Naive thymus-derived CD8-positive, alpha-beta T cell (primary cell): ENCODE measurements at places on chromosomes 12 and 14.

DNA sequence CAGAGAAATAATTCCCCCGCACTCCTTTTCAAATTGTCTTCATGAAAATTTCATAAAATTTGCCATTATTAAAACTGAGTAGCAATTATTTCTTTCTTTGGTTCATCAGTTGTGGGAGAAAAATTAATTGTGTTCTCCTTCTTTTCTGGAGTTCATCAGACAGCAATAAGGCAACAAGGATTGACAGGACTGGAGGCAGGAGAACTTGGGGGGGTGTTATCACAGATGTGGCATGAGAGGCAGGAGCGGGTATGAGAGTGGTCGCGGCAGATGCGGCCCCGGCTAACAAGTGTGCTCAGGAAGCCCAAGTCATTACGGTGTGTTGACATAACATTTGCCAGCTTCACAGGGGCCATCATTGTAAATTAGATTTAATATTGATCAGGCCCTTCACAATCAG lies 306.6 kb upstream of the TMPO start:
- DNase-seq: no peak

GRCh38 chr12:12070674-12071656 lies at the start of gene BCL2L14:
Gene BCL2L14, plus strand, starts transcription at chr12:12070939. Its CDS starts 8,367 bp downstream, at chr12:12079306.
- no peak for DNase-seq

DNA sequence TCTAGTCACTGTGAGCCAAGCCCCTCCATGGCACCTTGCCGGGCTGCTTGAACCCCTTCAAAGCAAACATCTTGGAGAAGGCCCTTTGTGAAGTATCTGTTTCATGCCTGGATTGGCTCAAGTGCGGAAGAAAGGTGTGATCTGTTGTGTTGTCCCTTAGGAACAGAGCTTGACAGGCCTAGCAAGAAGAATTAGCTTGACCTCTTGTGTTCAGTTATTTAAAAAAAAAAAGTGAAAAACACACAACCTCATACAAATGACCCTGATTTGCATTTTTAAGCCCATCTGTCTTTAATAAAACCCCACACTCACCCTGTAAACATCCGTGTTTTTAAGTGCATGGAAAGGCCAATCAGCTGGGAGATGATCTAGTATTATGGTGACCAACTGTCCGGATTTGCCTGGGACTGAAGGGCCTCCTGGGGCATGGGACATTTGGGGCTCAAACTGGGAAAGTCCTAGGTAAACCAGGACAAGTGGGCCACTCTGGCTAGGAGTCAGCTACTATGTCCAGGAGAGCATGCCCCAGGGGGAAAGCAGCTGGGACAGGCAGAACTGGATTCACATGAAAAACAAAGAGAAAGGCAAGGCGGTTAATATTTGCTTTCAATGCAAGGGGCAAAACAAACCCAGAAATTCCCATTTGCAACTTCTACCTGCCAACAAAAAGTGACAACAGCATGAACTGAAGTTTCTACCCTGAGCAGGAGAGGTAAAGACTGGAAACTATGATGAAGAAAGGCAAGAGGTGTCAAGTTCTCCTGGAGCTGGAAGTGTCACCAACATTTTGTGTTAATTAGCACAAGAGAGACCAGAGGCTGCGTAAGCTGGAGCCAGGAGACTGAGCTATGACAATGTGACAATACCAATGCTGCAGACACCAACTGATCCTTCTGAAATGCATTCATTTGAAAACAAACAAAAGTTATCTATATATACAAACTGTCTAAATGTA lies 78.6 kb downstream of the CLMN start:
- DNase-seq: no peak

GRCh38 chr14:35414365-35414764 lies 9.8 kb upstream of the NFKBIA start:
- DNase-seq: no peak

DNA sequence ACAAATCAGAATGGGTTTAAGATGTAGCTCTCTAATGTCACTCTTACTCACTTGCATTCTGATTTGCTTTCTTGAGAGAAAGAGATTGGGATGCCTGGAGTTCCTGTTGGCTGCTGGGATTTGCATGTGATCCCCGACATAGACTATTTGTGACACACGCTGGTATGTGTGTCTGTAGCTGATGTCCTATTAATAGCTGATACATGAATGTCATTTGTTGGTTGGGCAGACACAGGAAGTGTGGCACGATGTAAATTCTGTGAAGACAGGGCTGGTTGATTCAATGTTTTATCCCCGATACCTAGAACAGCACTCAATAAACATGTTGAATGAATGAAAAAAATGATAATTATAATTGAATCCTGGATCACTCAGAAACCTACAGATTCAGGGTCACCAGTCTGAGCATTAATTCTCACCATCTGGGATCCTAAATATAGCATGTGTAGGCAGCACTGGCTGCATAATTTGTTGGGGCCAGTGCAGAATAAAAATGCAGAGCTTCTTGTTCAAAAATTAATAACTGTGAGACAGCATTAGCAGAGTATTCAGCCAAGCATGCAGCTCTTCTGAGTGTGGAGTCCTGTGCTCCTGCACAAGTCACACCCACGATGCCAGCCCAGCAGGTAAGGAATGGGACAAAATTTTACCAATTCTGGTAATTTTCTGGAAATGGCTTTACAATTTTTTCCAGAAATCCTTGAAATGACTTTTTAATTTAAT lies 35.5 kb upstream of the SOCS2 start:
- no peak for DNase-seq

DNA sequence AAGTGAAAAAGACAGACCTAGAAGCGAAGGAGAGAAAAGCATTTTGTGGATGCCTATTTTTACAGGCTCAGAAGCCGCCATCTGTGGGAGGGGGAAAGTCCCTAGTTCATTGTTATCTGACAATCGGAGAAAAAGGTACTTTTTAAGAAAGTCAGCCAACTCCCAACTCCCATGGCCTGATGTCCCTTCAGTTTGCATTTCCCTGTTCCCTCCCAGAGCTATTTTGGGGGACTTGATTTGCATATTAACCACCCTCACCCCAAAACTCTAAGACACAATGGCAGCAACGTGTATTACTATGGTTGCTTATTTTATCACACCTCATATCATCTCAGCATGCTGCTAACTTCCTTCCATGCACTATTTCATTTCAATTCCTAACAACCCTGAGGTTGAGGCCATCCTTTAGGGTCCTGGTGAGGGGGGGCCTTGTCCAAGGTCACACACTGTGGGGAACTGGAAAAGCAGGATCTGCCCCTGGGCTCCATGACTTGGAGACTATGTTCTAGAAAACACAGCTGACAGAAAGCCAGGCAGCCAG lies 18.7 kb downstream of the HVCN1 start:
- DNase-seq: no peak
